ENCODE measurements at places on chromosomes 3 and 15.

GRCh38 chr3:179450261-179450701 is 989 bp downstream of the GNB4 start:
- no peak for DNase-seq

- no peak for DNase-seq
Observed at GRCh38 chr3:116669576-116669975, 40.0 kb upstream of the TUSC7 start.

DNA sequence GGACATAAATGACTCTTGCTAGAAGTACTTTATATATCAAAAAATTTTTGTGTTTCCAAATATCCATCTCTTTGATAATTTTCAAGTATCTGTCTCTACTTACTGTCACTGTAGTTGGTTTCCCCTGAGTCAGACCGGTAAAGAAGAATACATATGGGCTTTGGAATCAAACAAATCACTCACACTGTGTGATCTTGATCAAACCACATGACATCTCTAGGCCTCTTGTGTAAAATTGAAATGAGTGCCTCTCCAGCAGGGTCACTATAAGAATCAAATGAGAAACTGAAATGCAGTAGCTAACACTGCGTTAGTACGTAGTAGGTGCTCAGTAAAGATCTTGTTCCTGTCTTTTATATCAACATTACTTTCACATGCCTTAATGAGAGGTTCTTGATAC is 314.6 kb upstream of the STT3B start:
- no peak for DNase-seq

- DNase-seq, result no peak
Observed at GRCh38 chr3:123244128-123244527, 42.4 kb downstream of the SEC22A start.

GRCh38 chr15:96869122-96869521 is 538.6 kb downstream of the NR2F2 start:
- DNase-seq, result no peak

GRCh38 chr15:85725019-85725418 is 69.7 kb downstream of the KLHL25 start:
- no peak for DNase-seq

- no peak for DNase-seq
Observed at GRCh38 chr15:90749754-90750153, 32.6 kb downstream of the BLM start.

DNA sequence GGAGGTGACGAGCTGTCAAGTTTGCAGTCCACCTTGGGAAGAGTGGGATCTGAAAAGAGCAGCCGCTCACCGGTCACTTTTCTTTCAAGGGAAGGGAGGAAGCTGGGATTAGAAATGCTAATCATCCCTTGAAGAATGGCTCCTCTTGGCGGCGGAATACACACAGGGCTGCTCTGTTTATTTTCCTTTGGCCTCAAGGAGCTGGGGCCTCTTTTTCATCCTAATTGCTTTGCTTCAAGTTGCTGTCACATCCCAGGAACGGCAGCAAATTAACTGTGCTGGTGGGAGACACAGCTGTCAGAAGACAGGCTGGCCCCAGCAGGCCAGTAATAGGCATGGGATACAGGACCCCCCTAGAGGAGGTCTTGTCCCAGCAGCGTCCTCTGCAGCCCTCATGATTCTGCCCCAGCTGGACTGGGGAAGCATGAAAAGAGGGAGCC is 6.7 kb downstream of the KBTBD13 start:
- peak; percentile 64 for DNase-seq

DNA sequence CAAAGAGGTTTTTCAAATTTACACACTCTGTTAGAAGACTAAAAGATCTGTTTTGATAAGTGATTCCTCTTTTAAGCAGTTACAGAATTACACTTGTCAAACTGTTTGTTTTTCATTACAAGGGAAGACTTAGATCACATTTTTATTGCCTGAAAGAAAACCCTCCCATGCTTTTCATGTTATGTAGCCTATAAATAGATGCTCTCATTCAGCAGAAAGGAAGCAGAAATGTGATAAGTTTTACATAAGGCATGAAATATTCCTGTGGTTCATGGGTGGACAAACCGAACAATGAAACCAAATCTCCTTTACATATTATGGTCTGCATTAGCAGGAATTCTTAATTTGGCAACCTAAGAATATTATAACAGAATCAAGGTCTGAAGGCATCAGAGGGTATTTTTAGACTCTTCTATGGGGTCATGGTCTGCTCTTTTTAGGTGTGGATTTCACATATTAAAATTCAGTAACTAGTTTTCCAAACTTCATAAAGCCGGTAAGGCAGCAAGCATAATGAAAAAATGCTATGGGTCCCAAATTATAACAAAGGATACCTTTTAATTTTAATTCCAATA is 37.3 kb upstream of the FXR1 start:
- DNase-seq, result no peak

DNA sequence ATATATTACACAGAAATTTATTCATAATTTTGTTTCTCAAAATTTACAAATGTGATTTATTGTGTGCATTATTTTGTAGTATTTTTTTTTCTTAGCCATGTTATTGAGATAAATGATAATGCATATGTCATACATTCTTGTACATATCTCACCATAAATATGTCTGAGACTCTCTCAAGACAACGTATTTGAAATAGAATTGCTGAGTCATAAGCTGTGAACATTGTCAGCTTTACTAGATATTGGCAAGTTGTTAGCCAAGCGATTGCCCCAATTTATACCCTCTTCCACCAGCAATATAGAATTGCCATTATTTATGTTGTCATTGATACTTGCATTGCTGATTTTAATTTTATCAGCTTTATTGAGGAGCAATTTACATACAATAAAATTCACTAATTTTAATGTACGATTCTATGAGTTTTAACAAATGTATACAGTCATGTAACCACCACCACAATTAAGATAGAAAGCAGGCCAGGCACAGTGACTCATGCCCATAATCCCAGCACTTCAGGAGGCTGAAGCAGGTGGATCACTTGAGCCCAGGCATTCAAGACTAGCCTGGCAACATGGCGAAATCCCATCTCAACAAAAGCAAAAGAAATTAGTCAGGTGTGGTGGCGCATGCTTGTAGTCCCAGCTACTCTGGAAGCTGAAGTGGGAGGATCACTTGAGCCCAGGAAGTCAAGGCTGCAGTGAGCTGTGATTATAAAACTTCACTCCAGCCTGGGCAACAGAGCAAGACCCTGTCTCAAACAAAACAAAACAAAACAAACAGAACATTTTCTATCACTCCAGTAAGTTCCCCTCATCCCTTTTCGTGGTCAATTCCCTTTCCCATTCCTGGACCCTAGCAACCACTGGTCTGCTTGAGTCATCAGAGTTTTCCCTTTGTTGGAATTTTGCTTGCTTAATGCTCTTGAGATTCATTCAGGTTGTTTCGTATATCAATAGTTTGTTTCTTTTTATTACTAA is 373.1 kb downstream of the MFSD1 start:
- DNase-seq, result no peak

DNA sequence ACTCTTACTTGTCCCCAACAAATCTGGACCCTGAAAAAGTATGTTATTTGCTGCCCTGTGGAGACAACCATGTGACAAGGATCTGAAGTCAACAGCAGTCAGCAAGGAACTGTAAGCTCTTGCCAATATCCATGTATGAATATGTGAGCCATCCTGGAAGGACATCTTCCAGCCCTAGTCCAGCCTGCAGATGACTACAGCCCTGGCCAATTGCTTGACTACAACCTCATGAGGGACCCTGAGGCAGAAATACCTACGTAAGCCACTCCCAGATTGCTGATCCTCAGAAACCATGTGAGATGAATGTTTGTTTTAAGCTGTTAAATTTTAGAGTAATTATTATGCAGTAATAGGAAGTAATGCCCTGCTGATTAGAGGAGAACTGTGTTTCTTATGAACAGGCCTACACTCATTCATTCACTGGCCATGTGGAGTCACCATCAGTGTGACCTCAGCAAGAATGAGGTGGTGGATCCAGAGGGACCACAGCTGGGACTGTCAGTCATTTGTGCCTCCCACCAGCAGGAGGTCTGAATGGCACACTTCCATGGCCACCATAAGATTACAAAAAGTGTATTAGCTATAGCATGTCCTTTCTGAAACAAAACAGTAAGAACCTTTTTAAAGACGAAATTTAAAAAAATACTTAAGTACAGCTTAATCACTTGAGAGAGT is 92.6 kb downstream of the TFDP2 start:
- no peak for DNase-seq

GRCh38 chr3:22862111-22862510 is 341.0 kb upstream of the UBE2E2 start:
- DNase-seq, result no peak

DNA sequence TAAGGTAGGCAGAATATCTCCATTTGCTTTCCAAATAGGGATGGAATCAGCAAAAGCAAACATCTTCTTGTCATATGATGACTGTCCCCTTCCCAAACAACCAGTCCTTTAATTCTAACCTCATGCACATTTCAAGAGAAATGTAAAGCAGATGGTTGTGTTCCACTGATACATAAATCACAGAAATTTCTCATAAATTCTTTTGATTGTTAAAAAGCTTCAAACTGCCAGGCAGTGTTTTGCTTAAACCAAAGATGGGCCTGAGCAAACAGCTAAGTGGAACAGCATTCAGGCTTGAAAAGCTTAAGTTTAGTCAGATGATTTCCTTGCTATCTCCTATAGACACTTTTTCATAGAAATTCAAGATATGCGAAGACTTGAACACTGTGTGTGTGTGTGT is 74.3 kb upstream of the SOX2 start:
- no peak for DNase-seq

- DNase-seq, result no peak
Observed at GRCh38 chr3:133890972-133891644, 4.6 kb downstream of the RAB6B start.

DNA sequence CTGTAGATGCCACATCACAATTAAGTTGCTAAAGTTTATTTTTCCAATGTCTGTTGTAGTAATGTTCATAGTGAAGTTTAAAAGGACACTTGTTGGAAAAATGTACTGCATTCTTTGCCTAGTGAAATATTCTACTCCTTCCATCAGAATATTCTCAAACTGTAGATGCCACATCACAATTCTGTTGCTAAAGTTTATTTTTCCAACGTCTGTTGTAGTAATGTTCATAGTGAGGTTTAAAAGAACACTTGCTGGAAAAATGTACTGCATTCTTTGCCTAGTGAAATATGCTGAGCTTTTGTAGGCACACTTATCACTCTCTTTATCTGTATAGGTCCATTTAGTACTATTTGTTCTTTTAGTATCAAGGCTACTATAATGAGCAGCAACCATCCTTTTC is 836.1 kb downstream of the NAALADL2 start:
- DNase-seq, result no peak

- no peak for DNase-seq
Observed at GRCh38 chr15:22881739-22882440, 43.4 kb downstream of the NIPA2 start.

DNA sequence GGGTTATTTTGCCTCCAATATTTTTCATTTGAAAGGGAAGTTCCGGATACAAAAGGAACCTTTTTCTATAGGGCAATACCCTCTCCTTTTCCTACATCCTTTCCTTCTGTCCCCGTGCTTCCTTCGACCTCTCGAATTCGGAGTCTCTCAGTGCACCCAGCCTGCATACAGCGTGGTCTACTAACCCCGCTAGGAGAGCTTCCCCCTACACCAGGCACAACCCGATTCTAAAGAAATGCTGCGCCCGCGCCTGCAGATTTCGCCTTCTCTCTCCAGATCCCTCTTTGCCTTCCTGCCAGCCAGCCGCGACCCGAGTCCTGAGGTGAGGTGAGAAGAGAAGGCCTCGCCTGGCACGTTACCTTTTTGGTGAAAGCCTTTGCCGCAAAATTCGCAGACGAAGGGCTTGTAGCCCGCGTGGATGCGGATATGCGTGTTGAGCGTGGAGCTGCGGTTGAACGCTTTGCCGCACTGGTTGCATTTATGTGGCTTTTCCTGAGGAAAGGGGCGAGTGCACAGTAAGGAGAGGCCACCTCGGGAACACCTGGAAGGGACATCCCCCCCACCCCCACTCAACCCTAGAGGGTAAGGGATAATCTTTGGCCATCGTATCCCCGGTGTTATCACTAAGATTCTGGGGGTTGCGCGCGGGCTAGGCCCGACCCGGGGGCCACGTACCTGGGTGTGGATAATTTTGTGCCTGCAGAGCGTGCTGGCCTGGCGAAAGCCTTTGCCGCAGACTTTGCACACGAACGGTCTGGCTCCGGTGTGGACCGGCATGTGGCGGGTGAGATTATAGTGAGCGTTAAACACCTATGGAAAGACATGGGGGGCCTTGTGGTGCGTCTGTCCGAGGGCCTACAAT is 2.3 kb downstream of the FEZF2 start:
- no peak for DNase-seq

DNA sequence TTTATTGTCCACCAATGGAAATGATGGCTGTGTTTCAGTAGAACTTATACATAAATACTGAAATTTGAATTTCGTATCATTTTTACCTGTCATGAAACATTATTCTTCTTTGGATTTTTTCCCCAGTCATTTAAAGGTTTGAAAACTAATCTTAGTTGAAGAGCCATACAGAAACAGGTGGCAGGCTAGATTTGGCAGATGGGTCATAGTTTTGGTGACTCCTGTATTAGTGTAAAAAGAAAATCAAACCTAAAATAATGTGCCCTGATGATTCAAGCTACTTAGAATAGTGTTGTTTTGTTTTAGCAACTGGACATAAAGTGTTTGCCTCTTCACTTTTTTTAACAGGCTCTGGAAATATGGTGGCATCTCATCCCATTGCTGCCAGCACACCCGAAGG is 68.9 kb downstream of the SIDT1 start:
- no peak for DNase-seq

Data from tibial artery (tissue), 4 donors.